ENCODE measurements at places on chromosomes 2 and 18.

- no peak for DNase-seq
These were observed 416.6 kb upstream of the MEX3C start for GRCh38 chr18:51614033-51614432.

DNA sequence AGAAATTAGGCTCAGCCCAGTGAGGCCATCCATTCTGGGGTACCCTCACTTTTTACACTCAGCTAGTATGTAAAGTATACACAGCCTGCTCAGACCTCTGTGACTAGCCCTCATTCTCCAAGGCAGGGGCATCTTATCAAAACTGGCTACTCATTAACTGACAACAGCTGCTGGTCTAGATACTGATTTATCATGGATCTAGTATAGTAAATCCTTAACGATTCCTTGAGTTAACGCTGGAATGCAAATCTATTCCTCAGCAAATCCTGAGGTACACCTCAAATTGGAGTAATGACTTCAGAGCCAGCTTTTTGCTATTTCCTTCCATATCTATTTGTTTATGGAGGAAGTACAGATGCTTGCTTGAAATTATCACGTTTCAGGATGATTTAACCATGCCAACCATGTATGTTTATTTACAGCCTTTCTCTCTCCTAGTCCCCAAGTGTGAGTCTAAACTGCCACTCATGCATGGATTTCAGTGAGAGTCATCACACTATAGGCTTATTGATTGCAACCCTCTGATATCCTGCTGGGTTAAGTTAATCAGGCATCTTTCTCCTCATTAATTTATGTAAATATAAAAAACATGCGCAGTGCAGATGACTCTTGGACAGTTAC is 70.2 kb upstream of the DOK6 start:
- DNase-seq: no peak

- no peak for DNase-seq
These were observed 136.9 kb upstream of the FBXO11 start for GRCh38 chr2:48043131-48043700.

DNA sequence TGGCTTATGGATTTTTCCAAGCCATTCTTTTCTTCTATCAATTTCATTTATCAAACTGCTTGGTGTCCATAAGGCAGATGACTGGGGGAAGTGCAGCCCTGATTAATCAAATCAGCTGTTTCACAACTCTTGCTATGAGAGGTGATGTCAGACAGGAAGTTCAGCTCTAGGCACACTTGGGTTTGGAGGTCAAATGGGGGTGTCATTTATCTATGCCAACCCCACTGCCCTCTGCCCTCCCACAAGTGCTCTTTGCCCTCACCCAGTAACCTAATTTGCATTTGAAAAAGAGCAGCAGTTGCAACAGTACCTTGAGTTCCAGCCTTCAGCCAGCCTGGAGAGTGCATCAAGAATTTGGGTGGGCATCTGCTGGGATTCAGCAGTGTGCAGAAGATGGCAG is 431.3 kb upstream of the SPRED2 start:
- no peak for DNase-seq
